ENCODE measurements at places on chromosomes 16 and 17.

GRCh38 chr17:27257031-27257357 is 36.9 kb upstream of the WSB1 start:
- no peak for DNase-seq

DNA sequence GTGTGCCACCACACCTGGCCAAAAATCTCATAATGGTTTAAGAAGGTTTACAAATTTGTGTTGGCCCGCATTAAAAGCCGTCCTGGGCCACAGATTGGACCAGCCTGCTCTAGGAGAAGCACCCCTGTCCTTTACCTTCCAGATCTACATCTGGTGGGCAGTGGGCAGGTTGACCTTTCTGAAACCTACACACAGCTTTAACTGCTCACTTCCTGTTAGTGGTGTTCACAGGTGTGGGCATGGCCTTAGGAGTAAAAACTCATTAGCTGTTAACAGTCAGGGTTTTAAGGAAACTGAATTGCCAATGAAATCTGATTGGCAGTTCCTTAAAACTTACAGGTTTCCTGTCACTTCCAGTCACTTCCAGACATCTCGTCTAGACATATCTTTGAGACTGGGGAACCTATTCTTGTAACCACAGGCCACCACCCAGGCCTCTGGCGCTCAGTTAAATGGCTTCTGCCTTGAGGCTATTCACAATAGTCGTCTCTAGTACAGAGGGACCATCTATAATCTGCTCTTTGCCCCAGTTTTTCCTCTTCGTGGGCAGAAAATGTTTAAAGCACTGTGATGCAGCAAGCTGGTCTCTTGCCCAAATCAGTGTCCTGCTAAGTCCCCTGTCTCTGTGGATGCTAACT is 29.3 kb downstream of the GNGT2 start:
- DNase-seq, result no peak

GRCh38 chr17:77568540-77568939 is 390.0 kb upstream of the TNRC6C start:
- DNase-seq, result no peak

- no peak for DNase-seq
Measured at GRCh38 chr17:70896843-70897242, 727.5 kb downstream of the KCNJ2 start.

DNA sequence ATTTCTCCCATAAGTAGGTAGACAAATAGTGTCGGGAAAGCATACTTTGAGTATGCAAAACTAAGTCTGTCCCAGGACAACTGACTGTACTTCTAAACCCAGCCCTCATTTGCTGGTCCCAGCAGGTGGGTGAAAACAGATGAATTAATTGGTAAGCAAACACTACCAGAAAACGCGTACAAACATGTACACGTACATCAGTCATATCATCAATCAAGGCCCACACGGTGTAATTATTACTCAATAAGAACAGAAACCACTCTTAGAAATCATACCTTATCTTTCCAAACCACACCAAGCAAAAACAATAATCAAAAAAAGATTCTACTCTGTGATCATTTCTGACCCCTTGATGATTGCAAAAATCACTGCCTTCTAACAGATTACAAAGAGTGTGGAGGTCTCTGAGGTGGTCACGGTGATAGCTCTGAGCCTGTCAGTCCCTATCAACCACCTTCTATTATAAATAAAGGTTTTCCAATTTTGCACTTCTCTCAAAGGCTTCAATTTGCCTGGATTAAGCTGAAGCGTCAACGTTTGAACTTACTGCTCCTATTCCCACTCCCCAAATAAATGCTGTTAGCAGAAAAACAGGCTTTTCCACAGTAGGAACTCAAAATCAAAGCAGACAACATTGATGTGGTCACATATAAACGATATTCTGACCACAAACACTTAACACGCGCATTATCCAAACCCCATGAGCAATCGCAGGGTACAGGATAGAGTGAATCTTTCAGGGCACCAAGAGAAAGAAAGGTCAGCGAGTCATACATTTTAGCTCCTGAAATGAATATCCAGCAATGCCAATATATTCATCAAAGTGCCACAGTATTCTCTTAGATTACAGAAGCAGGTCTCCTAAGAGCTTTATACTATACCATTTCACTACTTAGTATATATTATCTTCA is 211.9 kb downstream of the STX8 start:
- no peak for DNase-seq
